Activated CD4-positive, alpha-beta T cell treated with anti-CD3 and anti-CD28 coated beads for 36 hours (primary cell): ENCODE measurements at places on chromosomes 5 and 9.
A peak's percentile ranks its signal among the peaks of the same experiment; 100 is the strongest.

GRCh38 chr5:156942064-156942463 is 21.0 kb downstream of the TIMD4 start:
- DNase-seq: no peak

GRCh38 chr9:3403315-3403714 is 122.5 kb downstream of the RFX3 start:
- DNase-seq: no peak

GRCh38 chr5:162456086-162456485 is 388.5 kb downstream of the GABRG2 start:
- DNase-seq: no peak

DNA sequence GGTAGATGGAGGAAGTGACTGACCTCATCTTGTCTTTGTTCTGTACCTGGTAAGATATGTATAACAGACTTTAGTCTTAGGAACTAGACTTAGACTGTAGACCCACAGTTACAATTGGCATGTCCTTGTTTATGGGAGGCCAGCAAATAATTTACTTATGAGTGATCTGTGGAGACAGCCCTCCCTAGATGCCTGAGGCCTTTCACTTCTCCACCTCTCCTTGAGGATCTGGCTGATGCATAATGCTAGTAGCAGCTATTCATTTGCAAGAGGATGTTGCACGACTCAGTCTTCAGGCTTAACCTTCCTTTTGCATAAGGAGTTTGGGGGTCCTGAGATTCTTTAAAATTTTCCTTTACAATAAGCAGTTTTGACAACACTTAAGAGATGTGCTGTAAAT is 100.7 kb downstream of the YTHDC2 start:
- DNase-seq: no peak

GRCh38 chr9:113241161-113241560 is 19.8 kb downstream of the SLC31A1 start:
- no peak for DNase-seq

DNA sequence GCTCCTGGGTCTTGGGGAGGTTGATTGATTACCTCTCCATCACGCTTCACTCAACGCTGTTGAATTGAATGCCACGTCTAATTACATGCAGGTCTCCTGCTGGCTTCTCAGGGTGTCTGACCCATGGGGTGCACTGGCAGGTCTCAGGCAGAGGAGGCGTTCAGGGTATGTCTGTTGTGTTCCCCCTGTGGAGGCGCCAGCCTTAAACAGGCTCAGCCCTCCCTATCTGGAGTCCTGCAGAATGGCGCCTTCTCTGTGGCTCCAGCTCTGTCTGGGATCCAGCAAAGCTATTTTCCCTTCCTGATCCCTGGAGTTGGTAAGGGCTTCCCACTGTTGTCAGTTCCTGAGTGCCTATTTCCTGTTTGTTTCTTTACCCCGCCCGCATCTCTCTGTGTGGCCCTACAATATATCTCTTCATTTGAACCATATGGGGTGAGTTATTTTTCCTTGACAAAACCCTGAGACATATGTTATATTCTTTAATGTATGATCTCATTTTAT is 150.0 kb downstream of the NTRK2 start:
- DNase-seq: no peak

- DNase-seq: no peak
These were observed 36.2 kb upstream of the UBAC1 start for GRCh38 chr9:135997090-135998015.

DNA sequence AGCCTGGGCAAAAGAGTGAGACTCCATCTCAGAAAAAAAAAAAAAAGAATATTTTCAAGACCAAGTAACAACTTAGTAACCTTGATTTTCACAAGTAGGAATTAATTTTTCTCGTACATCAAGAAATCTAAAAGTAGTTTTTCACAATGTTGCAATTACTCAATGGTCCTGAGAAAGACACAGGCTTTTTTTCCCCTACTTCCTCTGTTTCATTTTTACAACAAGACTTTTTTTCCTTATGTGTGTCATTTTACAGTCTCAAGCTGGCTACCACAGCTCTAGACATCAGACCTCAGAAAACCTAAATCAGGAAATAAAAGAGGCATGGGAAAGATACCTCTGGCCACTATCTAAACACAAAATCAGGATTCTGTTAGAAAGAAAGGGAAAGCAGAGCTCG is 45.9 kb downstream of the WDR36 start:
- no peak for DNase-seq

- peak; percentile 76 for DNase-seq
These were observed 12.9 kb downstream of the RGS14 start for GRCh38 chr5:177370488-177371119.

GRCh38 chr9:33867747-33868439 is 50.9 kb downstream of the UBE2R2 start:
- DNase-seq: no peak

DNA sequence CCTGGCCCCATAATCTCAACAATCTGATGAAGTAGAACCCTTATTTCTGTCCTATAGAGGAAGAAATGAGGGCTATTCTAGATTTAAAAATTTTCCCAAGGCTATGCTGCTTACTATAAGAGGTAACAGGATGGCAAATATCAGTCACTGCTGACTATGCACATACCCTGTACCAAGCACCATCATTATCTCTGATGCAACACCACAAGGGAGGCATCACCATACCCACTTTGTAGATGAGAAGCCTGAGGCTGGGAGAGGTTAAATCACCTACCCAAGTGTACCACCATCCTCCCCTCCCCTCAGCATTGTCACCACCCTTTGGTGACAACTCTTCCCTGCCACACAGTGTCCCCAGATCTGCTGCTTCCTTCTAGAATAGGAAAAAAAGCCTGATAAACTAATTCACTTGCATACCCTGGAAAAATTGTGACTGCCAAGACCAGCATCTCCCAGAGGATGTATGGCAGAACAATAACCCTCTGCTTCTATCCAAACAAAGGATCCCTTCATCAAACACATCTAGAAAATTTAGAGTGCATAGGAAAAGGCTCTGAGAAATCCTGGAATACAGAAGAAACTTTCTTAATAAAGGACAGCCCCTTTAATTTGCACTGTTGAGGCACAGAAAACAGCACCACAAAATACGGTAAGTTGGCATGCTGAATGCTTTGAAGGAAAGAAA is 48.3 kb downstream of the PRRC1 start:
- DNase-seq: no peak

- no peak for DNase-seq
These were observed 41.7 kb downstream of the SEMA6A start for GRCh38 chr5:116532762-116533525.

DNA sequence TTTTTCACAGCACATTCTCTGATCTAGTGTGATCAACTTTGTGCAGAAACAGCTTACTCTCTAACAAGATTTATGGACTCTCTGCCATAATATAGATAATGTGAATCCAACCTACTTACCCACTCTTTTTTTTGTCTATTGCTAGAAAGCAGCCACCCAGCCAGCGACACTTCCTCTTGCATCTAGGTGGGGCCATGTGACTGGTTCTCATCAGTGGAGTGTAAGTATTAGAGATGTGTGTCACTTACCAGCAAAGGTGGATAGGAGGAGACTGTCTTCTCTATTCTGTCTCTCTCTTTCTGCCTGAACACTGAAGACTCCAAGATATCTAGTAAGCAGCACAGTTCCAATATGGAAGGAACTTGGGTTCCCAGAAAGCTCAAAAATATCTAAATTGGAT is 174.8 kb downstream of the MCTP1 start:
- DNase-seq: no peak

- no peak for DNase-seq
These were observed 12.1 kb downstream of the TTLL11 start for GRCh38 chr9:122080986-122081385.

DNA sequence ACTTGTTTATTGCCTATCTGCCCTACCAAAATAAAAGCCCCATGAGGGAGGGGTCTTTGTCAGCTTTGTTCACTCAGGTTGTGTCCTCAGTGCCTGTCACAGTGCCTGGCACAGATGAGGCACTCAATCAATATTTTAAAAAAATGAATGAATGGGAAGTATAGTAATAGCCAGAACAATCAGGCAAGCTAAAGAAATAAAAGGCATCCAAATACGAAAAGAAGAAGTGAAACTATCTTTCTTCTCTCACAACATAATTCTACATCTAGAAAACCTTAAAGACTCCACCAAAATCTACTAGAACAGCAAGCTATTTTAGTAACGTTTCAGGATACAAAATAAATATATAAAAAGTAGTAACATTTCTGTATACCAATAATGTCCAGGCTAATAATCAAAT is 37.8 kb upstream of the C5orf63 start:
- DNase-seq: no peak

GRCh38 chr5:81302596-81302995 is 1.2 kb downstream of the ZCCHC9 start:
- DNase-seq: no peak

- DNase-seq: no peak
These were observed 73.7 kb downstream of the PDE4D start for GRCh38 chr5:59819806-59820205.

GRCh38 chr9:93261281-93261680 is 77.3 kb downstream of the WNK2 start:
- no peak for DNase-seq

DNA sequence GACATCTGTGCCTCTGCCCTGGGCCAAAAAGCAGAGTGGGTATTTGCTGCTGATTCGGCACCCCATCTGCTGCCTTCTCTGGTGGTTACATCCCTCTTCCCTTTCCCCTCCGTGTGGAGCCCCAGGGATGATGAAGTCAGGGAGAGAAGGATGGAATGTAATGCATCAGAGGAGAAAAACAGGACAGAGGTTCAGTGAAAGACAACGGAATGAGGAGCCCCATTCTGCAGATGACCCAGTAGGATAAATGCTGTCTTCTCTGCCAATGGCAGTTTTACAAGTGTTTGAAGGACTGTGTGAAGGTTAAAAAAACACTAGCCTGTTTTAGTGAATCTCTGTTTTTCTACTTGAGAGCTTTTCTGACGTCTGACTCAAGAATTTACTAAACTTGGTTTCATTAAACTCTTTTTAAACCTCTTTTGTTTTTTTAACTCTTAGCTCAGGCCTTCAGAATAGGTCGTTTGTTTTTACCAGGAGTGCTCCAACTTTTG is 86.3 kb downstream of the NLN start:
- no peak for DNase-seq

DNA sequence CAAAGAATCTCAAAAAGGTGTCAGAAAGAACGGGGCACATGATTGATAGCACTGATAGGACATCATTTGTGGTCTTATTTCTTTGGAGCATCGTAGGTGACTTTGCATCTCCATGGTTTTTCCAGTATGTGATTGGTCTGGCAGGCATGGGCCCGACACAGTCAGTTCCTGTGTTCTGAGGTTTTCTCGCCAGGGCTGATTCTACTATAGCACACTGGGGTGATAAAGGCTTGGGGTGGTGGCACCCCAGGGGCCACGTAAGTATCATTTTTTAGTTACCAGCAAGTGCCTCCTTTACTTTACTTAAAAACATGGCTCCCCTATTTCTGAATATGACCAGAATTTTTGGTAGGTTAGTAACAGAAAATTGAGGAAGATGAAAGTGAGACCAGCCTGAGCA is 202.7 kb downstream of the RFK start:
- no peak for DNase-seq

GRCh38 chr5:90890180-90890579 is 331.6 kb downstream of the ADGRV1 start:
- DNase-seq: no peak

GRCh38 chr5:156800929-156801328 is 49.2 kb upstream of the PPP1R2B start:
- no peak for DNase-seq

DNA sequence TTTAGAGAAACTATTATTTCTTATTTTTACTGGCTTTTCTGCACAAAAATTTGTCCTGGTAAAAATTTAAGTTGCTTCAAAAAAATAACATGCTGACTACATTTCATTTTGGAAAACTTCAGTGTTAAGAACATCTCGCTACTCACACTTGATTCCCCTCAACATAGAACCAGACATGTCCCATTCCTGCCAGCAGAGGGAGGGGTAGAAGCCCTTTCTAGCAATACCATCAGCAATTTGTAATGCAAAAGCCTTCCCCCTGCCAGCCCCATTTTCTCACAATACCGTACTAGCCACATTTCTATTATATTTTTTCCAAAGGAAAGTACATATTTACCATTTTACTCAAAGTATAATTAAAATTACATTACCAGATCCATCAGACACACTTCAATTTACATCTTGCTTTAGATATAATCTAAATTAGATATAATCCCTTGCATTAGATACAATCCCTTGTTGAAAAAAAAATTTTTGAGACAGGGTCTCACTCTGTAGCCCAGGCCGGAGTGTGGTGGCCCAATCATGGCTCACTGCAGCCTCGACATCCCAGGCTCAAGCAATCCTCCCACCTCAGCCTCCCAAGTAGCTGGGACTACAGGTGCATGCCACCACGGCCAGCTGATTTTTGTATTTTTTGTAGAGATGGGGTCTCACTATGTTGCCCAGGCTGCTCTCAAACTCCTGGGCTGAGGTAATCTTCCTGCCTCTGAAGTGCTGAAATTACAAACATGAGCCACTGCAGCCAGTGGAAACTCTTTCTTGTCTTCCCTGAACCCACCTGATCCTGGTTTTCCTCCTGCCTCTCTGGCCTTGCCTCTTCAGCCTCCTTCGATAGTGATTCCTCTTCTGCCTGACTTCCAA is 39.6 kb upstream of the IDNK start:
- DNase-seq: peak; percentile 44

- no peak for DNase-seq
These were observed 2.8 kb upstream of the BNC2 start for GRCh38 chr9:16873126-16873802.

- DNase-seq: no peak
These were observed 143.7 kb downstream of the PBX3 start for GRCh38 chr9:125890826-125891225.

DNA sequence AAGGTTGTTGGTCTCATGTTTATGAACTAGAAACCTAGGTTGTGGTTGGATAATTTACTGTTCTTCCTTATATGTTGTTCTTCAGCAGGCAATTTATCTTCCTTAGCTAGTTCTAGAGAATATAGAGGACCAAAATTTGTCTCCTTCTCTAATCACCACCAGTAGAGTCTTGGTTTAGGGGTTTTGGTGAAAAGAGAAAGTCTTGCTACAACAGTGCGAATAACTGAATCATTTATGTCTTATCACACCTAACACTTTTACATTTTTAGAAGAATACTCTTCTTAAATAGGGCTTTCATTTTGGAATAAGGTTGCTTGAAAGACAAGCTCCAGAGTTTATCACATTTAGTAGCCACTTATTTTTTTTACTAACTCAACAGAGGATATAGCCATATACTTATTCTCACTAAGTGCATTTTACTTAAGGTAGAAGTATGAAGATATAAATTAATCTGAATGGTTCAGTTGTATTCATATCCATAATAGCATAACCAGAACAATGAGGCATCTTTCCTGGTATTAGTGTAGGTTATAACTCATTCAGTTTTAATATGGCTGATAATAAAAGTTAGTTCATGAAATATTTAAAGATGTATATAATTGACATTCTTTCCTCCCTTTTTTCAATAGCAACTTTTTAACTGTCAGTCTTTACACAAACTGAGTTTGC is 67.9 kb downstream of the ERBIN start:
- DNase-seq: no peak

DNA sequence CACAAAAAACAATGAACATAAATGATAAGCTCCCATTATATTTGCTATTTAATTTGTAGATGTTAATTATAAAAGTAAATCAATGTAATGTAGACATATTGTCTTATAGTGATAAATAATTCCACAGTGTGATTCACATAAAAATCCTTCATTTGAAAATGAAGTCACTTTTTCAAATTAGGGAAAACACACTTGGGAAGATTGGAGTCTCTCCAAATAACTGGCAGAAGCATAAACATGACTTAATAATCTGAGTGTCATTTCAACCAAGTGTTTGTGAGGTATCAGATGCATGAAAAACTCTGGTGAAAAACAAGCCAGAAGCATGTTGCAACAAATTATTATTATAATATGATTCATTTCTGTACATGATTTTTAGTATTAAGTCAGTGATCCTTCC is 102.2 kb downstream of the CETN3 start:
- DNase-seq: no peak
